Fibroblast of upper back skin (primary cell): ENCODE measurements at places on chromosomes 13 and 19.

DNA sequence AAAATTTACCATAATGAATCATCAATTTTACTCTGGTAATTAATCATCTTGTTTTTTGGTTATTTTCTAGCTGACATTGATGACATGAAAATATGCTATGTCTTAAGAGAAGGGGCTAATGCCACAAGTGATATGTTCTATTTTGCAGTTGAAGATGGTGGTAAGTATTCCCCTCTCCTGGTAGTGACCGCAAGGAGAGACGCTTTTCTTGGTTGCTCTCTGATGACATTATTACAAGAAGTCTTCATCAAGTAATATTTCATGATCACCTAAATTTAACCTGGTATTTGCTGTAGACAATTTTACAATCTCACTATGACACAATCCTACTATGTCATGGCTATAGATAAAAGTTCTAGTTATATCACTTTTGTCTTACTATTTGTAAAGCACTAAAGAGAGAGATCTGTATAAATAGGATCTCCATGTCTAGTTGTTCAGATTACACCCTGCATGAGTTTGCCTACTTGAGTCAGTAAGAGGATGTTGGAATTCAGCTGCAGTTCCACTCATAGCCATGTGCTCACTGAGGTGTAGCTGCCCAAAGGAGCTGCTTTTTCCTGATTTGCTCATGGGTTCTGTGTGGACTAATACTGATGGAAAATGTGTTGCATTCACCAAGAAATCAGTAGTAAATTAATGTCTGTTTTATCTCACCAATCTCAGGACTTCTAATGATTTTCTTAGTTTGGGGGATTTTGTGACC is 10.9 kb downstream of the FREM2 start:
- DNase-seq, result no peak

GRCh38 chr19:504616-505015 is 2.7 kb upstream of the TPGS1 start:
- no peak for DNase-seq

DNA sequence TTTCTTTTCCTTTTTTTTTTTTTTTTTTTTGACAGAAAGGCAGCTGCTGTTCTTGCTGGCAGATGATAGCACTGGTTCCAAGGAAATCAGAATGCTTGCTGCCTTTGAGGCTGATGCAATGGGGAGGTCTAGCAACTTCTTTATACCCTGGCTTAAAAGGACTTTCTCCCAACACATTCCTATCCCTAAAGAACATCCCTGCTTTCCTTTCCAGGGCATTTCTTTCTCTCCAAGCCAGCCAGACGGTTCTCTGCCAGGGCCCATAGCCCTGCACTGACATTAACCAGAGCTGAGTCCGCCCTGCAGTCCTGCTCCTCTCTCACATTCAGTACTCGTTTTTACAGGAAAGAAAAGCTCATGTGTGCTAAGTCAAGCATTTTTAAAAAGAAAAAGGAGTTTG is 133.9 kb upstream of the WASF3 start:
- peak; percentile 59 for DNase-seq

DNA sequence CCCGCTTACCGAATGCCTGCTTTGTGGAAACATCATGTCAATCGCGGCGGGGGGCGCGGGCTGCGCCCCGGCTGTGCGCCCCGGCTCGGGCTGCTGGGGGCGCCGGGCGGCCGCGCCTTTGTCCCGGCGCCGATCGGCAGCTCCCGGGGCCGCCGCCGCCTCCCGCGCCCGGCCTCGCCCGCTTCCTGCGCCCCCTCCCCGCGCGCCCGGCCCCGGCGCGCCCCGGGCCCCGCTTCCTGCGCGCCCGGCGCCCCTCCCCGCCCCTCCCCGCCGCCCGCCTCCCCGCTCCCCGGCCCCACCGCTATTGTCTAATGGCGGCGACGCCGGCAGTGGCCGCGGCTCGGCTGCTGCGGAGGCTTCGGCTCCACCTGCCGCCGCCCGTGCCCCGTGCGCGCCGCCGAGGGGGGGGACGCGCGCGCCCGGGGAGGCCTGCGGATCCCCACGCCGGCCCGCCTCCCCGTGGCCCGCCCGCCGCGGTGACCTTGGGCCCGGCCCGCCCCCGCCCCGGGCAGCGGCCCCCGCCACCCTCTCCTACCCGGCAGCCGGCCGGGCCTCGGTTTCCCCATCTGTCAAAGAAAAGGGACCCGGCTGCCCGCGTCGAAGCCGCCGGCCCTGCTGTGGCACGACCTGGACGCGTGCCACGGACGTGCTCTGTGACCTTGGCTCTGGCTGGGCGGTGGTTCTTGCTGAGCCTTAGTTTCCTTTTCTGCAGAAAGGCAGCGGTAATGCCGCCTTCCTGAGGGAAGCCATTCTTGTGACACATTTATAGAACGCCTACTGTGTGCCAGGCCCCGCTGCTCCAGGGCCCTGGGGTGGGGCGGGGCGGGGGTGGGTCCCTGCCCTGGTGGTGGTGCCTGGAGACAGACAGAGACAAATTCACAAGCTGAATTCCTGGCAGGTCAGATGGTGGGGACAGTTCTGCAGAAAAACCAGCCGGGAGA is at the start of gene TLE5:
TSS of gene TLE5 (minus strand) at position 331 of the 941 bp plus-strand sequence. CDS start at position 36, 295 bp downstream.
- peak; percentile 43 for DNase-seq

DNA sequence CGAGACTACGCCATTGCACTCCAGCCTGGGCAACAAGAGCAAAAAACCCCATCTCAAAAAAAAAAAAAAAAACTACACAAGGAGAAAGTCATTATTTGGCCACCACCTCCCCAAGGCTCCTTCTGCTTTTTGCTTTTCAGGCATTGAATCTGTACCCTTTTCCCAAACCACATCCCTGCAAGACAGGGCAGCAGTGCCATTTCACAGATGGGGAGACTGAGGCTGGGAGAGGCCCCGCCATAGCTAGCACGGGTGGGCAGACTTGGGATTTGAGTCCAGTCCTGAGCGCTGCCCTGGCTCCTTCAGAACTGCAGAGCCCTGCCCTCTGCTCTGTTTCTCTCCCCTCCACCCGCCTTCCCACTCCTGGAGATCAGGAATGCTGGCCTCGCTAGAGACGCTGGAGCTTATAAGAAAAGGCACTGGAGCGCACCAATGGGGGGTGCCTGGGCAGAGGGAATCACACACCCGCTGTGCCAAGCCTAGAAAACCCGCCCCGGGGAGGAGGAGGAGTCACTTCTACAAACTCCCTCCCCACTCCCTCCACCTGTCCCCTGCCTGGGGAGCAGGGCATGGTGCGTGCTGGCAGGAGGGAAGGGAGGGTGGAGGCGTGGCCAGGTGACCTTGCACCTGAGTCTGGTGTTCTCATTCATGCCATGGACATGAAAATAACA is 17.6 kb downstream of the TJP3 start:
- no peak for DNase-seq

DNA sequence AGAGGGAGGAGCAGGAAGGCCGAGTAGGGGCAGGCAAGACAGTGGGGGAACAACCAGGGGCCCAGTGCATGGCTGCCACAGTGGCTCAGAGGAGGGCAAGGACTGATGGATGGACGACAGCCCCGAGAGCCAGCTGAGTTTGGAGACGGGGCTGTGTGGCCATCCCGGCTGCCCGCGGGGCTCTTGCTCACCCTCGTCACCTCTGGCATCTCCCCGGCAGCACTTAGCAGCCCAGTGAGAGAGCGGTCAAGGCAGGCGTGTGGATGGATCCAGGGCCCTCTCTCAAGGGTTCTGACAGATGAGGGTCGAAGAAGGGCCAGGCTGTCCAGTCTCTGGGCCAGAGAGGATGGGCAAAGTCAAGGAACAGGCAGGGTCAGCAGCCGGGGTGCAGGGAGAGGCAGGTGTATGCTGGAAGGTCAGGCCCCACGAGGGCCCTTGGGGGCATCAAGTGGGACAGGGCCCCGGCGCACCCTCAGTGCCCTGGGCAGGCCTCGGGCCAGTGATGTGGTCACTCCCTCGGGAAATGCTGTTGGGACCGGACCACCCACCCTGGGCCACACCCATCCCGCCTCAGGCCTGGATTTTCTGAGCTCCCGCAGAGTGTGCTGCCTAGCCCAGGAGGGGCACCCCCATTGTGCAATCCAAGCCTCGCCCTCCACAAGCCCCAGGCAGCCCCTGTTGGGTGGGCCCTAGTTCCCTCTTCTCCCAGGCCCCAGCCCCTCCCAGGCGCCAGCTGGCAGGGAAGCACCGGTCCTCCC is 56.4 kb upstream of the TPM4 start:
- no peak for DNase-seq

- no peak for DNase-seq
Observed at GRCh38 chr19:40703029-40703755, 12.7 kb upstream of the NUMBL start.

DNA sequence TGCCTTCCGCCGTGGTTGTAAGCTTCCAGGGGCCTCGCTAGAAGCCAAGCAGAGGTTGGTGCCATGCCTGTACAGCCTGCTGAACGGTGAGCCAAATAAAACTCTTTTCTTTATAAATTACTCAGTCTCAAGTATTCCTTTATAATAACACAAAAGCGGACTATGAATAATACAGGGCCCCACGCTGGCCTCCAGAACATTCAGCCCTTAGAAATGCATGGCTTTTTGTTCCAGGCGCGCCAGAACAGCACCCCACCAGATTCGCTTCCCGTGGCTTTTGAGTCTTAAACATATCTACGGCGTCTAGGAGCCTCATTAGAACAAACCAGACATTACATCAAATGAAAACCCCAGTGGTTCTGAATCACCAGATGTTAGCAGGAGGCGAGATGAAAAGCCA is 75.1 kb downstream of the SLC15A1 start:
- peak; percentile 81 for DNase-seq

GRCh38 chr19:8250596-8250995 is 41.4 kb downstream of the CERS4 start:
- no peak for DNase-seq

DNA sequence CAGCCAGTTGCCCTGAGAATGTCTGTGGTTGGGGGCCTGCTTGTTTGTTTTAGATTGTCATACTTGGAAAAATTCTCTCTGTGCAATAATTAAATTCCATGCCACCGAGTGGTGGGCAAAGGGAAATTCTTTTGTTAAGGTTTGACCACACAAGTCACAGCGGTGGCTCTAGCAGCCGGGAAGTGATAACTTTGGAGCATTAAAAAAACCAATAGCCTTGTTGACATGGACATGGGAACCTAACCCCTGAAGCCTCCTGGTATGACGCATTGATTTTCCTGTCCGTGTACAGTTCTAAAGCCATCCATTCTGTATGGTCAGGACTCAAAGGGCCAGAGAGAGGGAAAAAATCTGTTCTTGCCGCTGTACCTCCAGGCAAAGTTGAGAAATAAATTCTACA is 384.9 kb upstream of the ZNF507 start:
- no peak for DNase-seq

GRCh38 chr19:12763100-12763499 is 11.5 kb downstream of the BEST2 start:
- no peak for DNase-seq

GRCh38 chr13:35139591-35139990 is 197.5 kb downstream of the NBEA start:
- DNase-seq, result peak; percentile 41

GRCh38 chr13:25135896-25136295 is 36.2 kb downstream of the AMER2 start:
- DNase-seq, result no peak

DNA sequence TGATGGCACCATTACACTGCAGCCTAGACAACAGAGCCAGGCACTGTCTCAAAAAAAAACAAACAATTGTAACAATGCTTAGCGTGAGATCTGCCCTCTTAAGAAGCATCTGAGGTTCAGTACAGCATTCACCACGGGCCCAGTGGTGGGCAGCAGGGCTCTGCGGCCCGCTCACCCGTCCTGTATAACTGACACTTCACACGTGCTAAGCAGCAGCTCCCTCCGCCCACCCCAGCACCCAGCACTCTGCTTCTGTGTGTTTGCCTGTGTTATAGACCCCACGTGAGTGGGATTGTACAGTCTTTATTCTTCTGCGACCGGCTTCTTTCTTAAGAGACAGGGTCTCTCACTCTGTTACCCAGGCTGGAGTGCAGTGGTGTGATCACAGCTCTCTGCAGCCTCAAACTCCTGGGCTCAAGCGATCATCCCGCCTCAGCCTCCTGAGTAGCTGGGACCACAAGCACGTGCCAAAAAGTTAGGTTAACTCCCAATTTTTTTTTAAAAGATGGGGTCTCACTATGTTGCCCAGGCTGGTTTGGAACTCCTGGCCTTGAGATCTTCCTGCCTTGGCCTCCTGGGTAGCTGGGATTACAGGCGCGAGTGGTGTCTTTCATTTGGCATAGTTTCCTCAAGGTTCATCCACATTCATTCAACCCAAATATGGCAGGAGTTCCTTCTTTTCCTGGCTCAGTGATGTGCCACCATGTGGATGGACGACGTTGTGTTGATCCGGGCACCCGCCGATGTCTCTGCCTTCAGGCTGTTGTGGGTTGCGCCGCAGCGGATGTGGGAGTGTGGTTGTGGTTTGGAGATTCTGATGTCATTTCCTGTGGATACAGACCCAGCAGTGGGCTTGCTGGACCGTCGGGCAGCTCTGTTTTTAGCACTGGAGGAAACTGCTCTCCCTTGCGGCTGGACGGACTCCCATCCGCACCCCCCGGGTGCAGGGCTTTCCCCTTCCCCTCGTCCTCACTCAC is 170.0 kb downstream of the KDM4B start:
- peak; percentile 49 for DNase-seq

DNA sequence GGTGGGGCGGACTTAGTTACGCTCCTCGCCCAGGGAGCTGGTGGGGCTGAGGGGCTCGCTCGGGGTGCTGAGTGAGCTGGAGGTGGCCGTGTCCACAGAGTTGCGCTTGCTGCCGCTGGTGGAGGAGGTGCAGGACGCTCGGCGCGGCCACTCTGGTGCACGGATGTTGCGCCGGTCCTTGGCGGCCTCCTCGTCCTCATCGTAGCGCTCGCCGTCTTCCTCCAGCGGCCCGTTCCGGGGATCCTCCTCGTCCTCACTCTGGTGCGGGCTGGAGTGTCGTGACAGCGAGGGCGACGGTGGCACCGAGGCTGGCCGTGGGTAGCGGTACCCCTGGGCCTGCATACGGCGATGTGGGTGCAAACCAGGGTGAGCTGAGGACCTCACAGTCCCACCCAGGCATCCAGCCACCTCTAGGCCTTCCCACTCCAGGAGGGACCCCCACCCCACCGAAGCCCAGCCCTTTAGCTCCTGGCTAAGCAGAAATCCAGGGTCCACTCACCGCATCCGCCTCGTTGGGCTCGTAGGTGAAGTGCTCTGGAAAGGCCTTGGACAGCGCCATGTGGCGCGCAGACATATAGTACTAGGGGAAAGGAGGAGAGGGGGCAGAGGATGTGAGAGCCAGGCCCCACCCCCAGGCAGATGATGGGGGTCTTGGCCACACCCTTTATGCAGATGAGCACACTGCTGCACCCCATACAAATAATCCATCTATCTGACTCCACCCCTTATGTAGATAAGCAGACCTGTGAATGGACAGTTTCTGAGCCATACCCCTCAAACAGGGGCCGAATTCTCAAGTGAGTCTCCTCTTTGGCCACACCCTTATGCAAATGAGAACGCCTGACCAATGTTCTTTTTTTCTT is 4.4 kb downstream of the FTL start:
- DNase-seq, result no peak

- no peak for DNase-seq
Observed at GRCh38 chr13:76470991-76471390, 415.2 kb downstream of the KCTD12 start.
